ENCODE measurements at places on chromosomes 1 and 21.

DNA sequence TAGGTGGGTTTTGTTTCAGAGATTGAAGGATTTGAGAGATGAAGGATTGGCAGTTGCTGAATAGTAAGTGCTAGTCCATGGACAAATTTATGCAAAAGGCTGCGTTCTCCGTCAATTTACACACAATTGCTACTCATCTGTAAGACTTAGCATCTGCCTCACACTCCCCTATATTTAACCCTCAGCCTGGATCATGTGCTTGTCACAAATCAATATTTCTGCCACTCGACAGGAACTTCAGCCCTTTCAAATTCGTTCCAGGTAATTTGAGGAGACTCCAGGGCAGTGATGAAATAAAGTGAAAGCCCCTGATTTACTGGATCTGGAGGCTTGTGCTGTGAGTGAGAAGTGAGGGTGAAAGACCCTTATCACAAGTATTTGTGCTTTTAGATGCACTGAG lies 105.6 kb upstream of the UBE2U start:
- no peak for DNase-seq

- DNase-seq = no peak
These were observed 45.9 kb upstream of the EPS15 start for GRCh38 chr1:51565009-51565408.

DNA sequence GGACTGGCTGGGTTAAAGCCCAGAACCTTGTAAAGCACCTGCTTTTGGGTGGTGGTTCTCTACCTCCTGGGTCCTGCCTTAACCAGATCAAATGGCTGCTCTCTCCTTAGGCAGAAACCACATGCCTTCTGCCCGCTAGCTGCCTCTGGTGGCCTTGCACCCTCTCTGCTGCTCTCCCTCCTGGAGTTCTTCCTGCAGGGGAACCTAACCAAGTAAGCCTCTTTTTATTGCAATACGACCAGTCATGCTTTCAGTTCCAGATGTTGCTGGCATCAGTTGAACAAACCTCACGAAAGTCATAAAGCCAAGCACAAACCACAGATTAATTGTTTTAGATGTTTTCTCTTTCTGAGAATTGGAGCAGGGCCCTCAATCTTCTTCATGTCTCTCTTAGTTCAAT lies 118.9 kb downstream of the GDAP2 start:
- no peak for DNase-seq

GRCh38 chr1:66402194-66402593 lies 131.8 kb upstream of the SGIP1 start:
- no peak for DNase-seq

GRCh38 chr1:150065184-150065871 lies 2.2 kb upstream of the VPS45 start:
- DNase-seq = no peak

DNA sequence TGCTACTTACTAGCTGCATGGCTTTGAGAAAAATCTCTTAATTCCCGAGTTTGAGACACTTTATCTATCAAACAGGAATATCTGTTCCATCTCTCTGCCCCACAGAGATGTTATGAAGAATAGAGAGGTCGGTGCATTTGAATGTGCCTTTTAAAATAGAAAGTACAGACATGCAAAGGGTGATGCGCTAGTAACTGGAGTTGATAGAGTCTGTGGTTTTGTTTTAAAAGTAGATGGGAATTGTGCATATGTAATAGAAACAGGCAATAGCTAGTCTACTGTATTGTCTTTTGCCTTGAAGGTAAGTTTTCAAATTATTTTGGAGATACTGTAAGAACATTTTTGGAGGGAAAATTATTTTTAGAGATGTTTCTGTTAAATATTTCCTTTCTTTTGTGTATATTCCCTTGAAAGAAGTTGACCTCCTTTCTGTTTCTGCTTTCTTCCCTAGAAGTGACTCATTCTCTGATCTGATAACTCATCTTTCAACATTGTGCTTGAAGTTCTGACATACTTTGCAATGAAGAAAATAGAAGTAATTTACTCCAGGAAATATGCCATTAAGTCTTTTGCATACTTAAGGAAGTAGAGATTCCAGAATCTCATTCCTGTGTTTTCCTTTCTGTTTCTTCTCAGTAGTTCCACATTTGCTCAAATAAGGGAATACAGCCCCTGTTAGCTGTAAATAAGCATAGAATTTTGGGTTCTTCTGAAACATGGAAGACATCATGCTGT lies 151.6 kb downstream of the SDCCAG8 start:
- no peak for DNase-seq

DNA sequence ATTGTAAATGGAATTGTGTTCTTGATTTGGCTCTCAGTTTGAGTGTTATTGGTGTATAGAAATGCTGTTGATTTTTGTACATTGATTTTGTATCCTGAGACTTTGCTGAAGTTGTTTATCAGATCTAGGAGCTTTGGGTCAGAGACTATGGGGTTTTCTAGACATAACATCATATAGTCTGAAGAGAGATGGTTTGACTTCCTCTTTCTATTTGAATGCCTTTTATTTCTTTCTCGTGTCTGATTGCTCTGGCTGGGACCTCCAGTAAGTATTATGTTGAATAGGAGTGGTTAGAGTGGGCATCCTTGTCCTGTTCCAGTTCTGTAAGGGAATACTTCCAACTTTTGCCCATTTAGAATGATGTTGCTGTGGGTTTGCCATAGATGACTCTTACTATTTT lies 39.1 kb upstream of the ANGPTL1 start:
- DNase-seq = no peak

- DNase-seq = no peak
These were observed 27.8 kb downstream of the SLC19A1 start for GRCh38 chr21:45514311-45515021.

GRCh38 chr1:222335586-222335985 lies 212.3 kb downstream of the HHIPL2 start:
- DNase-seq = no peak

DNA sequence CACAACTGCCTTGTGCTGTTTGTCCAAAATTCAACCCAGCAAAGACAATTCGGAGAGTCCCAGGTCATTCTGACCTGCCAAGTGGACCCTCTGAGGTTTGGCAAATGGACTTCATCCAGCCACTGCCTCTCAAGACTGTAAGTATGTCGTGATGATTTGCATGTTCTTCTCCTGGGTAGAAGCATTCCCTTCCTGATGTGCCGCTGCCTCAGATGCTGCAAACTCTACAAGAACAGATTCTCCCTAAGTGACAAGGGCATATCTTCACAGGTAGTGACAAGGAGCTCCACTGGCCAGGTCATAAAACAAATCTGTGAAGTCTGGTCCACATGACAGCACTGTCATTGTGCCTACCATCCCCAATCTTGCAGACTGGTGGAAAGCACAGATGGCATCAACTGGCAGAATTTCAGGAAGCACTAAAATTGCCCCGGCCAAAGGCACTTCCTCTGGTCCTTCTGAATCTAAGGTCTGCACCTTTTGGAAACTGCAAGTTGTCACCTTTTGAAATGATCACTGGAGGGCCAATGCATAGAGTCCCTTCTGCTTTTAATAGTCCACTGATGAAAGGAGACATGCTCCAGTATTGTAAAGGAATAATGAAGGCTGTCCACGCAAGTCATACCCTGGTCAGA lies 27.4 kb downstream of the POFUT2 start:
- no peak for DNase-seq

- DNase-seq = no peak
These were observed 77.9 kb upstream of the TNFSF4 start for GRCh38 chr1:173285048-173285447.

DNA sequence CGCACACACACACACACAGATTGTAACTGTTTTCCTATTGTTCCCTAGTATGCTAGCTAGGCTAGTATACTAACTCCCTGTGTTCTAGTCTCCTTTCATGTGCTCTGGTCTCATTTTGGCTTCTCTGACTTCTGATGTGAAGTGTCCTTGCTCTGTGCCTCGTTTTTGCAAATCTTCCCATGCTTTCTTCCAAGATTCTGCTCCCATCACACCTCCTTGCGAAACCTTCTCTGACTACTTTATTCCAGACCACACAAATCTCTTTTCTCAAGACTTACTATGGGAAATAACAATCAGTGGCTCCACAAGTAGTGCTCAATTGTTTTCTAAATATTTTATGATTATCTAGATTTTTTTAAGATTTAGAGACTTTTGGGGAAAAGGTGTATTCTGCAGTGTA lies 10.3 kb downstream of the PRRX1 start:
- no peak for DNase-seq

- DNase-seq = no peak
These were observed 61.6 kb upstream of the PPM1J start for GRCh38 chr1:112776688-112777087.

GRCh38 chr1:43549921-43550597 lies 19.4 kb downstream of the PTPRF start:
- no peak for DNase-seq

DNA sequence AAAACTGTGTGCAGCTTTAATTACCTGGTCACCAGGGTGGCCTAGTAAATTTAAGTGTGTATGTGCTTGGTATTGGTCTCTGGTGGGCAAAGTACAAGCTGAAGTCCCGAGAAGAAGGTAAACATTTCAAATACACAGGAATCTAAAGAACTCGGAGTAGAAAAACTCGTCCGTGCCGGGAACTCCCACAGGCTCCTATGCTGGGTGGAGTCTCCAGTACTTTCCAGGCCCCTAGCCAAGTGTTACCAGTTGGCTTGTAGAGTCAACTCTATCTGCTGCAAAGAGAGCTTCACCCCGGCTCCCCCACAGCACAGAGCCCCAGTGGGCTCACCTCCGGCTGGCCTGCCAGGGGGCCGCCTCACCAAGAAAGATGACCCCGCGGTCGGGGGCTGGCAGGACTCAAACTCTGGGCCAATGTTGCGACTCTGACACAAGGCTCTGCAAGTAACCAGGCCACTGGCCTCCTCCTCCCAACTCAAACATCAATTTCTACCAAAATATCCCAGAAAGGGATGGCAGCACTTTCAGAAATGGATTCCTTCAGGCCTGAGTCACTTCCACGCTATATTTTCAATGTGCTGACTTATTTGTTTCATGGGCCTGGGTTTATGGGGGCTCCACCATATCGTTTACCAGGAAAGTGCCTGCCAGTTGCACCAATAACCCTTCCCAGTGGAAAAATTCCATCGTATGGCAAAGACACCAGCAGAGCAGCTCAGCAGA lies 73.9 kb downstream of the SLC66A1 start:
- no peak for DNase-seq

GRCh38 chr1:219585837-219586455 lies 27.0 kb downstream of the ZC3H11B start:
- DNase-seq = no peak

- no peak for DNase-seq
These were observed 523.3 kb upstream of the RGS18 start for GRCh38 chr1:191634801-191635508.

- no peak for DNase-seq
These were observed 84.9 kb downstream of the CLEC20A start for GRCh38 chr1:178411756-178412399.

- no peak for DNase-seq
These were observed 71.3 kb downstream of the AHCTF1 start for GRCh38 chr1:246860401-246860800.

- DNase-seq = no peak
These were observed 69.3 kb downstream of the EPB41 start for GRCh38 chr1:28983509-28984310.

- no peak for DNase-seq
These were observed 3.1 kb upstream of the SLC16A4 start for GRCh38 chr1:110393691-110394492.

GRCh38 chr1:41578712-41579335 lies 94.3 kb upstream of the EDN2 start:
- DNase-seq = no peak

DNA sequence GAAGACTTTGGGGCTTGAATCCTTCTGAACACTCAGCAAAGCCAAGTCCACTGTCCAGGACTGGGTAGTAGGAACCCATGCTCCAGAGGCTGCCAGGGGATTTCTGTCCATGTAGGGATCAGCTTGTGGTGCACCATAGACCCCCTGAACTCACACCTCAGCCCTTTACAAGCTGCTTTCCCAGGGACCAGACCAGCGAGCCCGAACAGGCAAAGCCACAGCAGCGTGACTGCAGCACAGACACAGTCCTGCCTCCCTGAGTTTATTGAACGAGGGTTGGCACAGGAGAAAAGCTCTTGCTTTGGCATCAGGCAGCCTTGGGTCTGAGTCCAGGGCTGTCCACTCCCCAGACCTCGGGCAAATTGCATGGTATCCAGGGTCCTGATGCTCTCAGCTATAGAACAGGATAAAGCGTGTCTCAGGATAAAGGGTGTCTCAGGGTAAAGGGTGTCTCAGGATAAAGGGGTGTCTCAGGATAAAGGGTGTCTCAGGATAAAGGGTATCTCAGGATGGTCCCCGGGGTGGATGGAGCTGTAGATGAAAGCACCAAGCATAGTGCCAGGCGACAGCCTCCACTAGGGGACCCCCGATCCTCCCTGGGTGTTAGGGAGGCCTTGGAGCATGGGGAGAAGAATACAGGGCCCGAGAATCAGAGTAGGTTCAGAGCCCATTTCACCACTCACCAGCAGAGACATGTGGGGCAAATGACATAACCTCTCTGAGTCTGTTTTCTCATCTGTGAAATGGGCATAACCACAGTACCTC lies 648.8 kb downstream of the NPHP4 start:
- no peak for DNase-seq

GRCh38 chr21:45091550-45092322 lies 17.4 kb downstream of the ADARB1 start:
- DNase-seq = no peak

DNA sequence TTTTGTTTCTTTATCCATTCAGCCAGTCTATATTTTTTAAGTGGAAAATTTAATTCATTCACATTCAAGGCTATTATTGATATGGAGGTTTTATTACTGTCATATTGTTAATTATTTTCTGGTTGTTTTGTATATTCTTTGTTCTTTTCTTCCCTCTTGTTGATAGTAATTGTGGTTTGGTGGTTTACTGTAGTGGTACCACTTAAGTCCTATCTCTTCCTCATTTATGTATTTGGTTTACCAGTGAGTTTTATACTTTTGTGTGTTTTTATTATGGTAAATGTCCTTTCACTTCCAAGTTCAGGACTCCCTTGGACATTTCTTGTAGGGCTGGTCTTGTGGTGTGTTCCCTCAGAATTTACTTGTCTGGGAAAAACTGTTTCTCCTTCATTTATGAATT lies 28.1 kb upstream of the PM20D1 start:
- DNase-seq = no peak

DNA sequence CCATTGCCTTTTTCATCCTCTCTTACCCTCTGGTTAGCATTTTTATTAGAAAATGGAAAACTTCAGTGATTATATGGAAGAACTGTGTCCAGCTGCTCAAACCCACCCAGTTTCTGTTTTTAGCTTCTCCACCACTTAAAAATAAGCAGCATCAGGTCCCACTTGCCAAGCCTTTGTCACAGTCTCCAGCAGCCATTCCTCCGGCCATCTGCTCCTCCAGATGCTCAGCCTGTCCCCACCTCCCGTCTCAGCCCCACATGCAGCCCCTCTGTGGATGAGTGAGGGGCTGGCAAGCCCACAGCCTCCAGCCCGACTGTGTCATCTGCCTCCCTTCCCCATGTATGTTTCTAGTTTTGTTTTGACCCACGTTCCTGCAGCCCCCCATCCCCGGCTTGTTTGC lies 289.7 kb downstream of the HHAT start:
- DNase-seq = no peak

DNA sequence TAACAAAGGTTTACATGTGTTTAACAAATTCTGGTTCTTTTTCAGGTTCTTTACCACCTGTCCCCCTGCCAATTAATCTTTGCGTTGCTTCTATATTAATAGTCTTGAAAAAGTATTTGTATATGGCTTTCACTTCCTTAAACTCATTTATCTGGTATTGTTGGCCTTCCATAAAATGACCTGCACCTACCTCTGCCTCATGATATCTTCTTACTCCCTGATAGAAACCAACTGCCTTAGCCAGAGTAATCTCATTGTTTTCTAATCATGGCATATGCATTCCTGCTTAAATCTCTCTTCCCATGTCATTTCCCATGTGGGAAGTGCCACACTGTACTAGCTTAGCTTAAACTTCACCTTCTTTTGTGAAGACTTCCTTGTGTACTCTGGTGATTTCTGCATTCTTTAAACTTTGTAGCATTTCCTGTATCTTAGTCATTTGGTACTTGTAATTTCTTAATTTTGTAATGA lies 8.7 kb downstream of the SMG7 start:
- no peak for DNase-seq

Measured in activated T-cell treated with anti-CD3 and anti-CD28 coated beads, Interleukin-2, amount 50 U/mL, for 1 hour (primary cell).